ENCODE measurements at places on chromosomes 13 and 19.

DNA sequence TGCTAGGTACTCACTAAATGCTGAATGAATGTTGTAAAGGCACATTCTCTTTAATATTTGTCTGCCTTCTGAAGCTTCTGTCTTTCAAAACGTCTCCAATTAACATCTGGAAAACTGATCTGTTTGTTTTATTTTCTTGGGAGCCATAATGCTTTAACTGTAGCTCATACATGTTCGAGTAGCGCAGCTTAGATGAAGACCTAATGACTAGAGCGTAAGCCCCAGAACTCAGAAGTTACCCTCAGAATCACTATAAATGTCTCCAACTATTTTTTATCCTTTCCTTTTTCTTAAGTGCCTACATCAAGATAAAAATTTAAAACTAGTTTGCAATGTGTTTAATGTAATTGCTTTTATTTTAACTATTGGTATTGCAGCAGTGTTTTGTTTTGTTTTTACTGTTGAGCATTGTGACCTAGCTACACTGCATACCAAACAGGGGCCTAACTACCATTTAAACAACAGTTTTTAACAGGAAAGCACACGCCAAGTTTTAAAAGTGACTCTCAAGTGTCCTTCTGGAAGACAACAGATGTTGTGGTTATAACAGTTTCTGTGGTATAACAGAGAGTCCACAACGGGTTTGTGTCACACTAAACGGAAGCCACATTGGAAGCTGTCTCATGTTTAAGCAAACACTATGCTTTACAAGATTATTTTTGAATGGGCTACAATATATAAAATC lies 42.0 kb downstream of the MRPL57 start:
- no peak for DNase-seq

GRCh38 chr13:99173606-99174005 lies 27.0 kb upstream of the UBAC2 start:
- DNase-seq = no peak

GRCh38 chr13:102020611-102021216 lies 381.1 kb downstream of the FGF14 start:
- no peak for DNase-seq

DNA sequence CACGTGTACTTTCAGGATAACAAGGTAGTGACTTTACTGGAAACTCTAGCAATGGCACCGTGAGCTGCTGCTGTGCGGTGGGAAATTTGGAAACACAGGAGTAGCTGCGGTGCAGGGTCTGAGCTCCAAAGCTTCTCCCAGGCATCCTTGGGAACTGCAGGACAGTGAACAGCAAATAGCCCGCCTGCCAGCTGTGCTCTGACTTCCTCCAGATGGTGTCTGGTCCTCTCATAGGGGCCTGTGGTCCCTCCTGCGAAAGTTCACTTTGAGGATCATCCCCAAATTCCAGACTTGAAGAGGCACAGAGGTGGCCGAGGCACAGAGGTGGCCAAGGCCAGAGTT lies 287.3 kb upstream of the MAB21L1 start:
- DNase-seq = no peak

DNA sequence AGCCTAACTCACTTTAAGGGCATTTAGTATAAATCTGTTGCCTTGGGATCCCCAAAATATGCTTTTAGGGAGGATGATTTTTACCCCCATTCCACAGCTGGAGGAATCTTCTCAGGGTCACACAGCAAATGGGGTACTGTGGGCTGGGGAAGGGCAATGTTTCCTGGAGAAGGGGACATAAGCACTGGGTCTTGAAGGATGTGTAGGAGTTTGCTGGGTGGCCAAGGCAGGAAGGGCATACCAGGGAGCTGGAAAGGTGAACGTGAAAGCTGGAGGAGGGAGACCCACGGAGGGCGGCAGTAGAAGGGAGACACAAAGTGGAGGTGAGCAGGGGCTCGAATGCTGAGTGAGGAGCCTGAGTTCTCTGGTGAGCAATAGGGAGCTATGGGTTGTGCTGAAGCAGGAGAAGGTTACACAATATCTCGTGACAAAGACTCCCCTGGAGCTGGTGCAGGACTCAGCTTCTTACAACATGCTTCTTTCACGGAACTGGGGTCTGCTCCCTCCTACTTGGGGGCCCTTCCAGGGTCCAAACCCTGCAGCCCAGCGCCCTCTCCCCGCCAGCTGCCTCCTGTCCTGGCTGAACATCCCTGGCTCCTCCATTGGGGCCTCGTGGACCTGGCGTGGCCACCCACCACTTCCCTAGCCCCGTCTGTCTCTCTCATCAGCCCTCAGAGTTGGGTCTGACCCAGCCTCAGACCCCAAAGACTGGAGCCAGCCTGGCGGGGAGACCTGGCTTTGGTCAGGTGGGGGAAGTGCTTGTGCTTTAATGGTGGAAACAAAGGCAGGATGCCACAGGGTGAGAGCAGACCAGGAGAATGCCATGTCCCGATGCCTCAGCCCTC lies 11.1 kb downstream of the CILP2 start:
- no peak for DNase-seq

Measured in fibroblast of skin of left quadriceps (primary cell).